ENCODE measurements at places on chromosomes 1 and 21. TPM values are rescaled to one million over a fixed set of nuclear protein-coding genes. Genes with fewer than 3 reads are reported as not detected.

GPA33 gene
- not detected for total RNA-seq

TNFRSF14 gene
- 4.2 TPM for total RNA-seq

SPRR5 gene
- not detected for total RNA-seq

AQP10 gene
- not detected for total RNA-seq

LRRC3 gene
- not detected for total RNA-seq
